ENCODE measurements at places on chromosomes 4 and X.

- no peak for DNase-seq
Measured at GRCh38 chr4:38160487-38161207, 200.4 kb downstream of the PTTG2 start.

DNA sequence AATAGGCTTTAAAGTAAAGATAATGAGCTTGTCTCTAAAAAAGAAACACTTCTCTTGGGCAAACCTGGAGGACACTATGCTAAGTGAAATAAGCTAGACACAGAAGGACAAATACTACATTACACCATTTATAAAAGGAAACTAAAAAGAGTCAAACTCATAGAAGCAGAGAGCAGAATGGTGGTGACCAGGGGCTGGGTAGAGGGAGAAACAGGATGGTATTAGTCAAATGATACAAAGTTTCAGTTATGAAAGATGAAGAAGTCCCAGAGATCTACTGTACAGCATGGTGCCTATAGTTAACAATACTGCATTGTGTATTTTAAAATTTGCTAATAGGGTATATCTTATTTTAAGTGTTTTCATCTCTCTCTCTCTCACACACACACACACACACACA lies 28.5 kb downstream of the ACSL4 start:
- no peak for DNase-seq

GRCh38 chr4:40216622-40217366 lies 20.0 kb downstream of the RHOH start:
- DNase-seq = no peak

DNA sequence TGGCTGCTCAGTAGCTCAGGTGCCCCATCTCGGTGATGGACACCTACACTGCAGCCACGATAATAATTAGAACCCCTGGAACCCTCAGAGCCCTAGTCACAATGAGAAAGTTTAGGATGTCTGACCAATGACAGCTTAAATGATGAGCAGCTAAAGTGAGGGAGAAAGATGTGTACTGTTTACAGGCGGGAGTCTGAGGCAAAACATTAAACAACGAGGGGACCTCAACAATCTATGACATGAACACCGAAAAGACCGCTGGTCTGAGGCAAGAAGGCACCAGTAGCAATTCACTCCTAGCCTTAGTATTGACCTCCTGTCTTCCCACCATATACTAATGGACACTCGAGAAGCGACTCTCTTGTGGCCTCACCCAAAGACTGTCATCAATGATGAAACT lies 369.5 kb upstream of the SMIM31 start:
- DNase-seq = no peak

GRCh38 chr4:82787342-82787741 lies 11.3 kb downstream of the SCD5 start:
- DNase-seq = no peak

GRCh38 chrX:16654093-16654492 lies 4.1 kb downstream of the S100G start:
- DNase-seq = no peak

DNA sequence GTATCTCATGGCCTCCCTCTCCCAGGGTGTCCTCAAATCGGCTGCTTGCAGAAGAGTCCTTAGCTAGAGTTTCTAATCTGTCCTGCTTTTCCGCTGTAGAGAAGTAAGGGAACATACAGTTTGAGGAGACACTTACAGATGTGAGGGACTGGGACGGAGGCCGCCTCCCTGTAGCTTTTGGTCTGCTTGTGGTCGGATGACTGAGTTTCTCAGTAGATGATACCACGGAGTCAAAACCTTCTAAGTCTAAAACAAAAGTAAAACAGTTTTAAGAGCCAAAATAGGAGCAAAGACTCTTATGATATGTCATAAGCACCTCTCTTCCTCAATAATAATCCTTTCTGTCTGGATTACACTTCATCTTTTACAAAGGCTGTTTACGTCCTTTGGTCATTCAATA lies 34.5 kb upstream of the MAP3K15 start:
- DNase-seq = no peak

DNA sequence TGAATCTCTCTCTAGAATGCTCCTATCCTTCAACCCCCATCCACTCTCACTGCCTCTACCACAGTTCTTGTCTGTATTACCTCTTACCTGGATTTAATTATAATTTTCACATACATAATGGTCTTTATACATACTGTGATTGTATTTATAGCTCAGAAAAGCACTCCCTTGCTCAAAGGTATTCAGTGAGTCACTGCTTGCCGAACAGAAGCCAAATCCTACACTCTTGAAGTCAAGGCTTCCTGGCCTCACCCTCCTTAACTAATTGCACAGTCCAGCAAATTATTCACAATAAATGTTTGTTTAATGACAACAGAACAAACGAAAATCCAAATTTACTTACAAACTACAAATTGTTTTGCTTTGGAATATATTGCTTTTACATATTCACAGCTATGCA lies 159.5 kb downstream of the KLHL13 start:
- DNase-seq = no peak

- no peak for DNase-seq
Measured at GRCh38 chr4:112511093-112511802, 4.7 kb downstream of the NEUROG2 start.

- no peak for DNase-seq
Measured at GRCh38 chrX:155334486-155335336, at the start of gene CLIC2. Gene CLIC2 (minus strand): TSS chrX:155334614. CDS start chrX:155334427, 187 bp downstream.

Measured in NCI-H524 (cell line).